ENCODE measurements at places on chromosomes 7 and 10.

GRCh38 chr10:94098896-94099295 lies 105.2 kb downstream of the PLCE1 start:
- DNase-seq, result no peak

DNA sequence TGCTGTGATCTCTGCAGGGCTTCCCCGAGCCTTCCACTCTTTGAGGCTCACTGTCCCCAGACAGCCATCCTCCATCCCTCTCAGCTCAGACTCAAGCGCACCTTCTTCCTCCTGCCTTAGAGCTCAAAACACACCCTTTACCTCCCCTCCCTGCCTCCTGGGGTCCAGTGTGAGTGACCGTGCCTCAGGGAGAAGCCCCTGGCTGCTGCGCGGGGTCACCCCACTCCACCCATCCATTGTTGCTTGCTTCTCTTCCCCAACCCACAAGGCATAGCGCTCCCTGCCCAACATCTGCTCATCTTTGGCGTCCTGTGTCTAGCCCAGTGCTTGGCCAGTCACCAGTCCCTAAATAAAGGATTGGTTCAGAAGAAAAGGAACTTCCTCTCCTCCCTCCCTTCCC lies 170.3 kb downstream of the TCERG1L start:
- DNase-seq, result no peak

DNA sequence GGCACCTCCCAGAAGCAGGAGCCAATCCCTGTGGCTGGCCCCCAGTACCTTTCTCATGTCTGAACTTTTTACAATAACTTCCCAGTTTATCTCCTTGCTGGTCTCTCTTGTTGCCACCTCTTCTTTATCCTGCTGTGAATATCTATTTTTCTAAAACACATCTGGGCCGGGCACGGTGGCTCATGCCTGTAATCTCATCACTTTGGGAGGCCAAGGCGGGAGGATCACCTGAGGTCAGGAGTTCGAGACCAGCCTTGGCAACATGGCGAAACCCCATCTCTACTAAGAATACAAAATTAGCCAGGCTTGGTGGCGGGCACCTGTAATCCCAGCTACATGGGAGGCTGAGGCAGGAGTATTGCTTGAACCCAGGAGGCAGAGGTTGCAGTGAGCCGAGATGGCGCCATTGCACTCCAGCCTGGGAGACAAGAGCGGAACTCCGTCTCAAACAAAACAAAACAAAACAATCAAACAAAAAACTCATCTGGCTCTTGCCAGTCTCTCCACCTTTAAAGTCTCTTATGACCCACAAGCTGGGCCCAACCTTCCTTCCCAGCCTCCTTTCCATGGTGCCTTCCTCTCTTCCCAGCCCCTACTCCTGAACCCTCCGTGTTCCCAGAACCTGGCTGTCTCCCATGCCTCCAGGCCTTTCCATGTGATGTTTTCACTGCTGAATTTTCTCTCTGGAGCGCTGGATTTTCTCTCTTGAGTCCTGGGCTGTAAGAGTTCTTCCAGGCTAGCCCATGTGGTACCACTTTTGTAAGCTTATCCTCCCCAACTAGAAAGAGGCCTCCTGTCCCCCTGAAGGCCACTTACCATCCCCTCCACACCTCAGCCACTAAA lies 51.3 kb downstream of the HIP1 start:
- DNase-seq, result no peak

DNA sequence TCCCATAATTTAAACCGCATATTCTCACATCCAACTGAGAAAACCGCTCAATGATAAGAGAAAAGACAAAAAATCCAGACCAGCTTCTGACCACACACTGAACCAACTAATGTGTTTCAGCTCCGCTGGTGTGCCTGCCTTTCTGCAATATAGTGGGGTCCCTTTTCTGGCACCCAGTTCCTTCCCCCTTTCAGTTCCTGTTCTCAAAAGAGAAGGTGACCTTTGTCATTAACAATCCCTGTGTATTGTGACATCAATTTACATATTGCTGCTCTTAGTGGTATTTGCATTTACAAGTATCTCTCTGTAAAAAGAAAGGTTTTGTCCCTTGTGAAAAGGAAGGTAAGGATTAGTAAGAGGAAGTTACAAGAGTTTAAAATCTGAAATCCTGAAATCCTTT lies 1.4 kb downstream of the PPP1R17 start:
- no peak for DNase-seq

- no peak for DNase-seq
Measured at GRCh38 chr7:21113609-21114415, 314.1 kb upstream of the SP4 start.

- DNase-seq, result no peak
Measured at GRCh38 chr10:74488907-74489306, 337.5 kb upstream of the KAT6B start.

DNA sequence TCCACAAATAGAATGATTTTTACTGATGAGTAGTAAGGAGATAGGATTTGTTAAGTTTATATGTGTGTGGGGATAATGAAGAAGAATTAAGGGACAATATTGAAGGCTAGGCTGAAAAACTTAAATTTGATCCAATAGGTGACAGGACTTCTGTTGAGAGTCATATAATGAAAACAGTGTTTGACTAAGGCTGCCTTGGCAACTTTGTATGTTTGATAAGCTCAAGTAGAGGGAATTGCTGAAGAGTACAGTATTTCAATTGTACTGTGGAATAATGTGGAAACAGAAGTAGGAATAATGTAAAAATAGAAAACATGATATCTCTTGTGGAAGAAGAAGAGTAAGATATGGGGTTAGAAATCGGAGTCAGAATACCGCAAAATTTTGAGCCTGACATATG lies 10.5 kb downstream of the R3HCC1L start:
- DNase-seq, result no peak
